ENCODE measurements at places on chromosomes 7 and 10. TPM values are rescaled to one million over a fixed set of nuclear protein-coding genes. Genes with fewer than 3 reads are reported as not detected.

The CFAP69 gene
- 18.5 TPM for total RNA-seq

The PTPRZ1 gene
- 0.28 TPM for total RNA-seq

The ECHS1 gene
- 90.7 TPM for total RNA-seq

DNA sequence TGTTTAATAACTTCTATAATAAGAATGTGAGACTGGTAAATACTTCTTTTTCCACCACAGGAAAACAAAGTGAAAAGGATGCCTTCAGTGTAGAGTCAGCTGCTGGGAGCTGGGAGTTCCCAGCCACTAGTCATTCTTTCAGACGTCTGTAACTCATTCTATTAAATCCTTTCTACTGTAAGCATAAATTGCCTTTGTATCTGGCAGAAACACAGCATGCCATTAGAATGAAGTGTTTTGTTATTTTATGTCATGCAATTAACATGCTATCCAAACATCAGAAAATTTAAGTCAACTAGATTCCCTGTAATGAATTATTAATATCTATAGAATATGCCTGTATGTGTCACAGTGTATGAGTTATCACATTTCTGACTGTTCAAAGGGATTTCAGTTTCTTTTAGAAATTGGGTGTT, 14.3 kb downstream of the BPGM start:
- H3K4me3 ChIP-seq: no peak overlapping the region
- H3K36me3 ChIP-seq: no peaks in the 10 kb centered on the region
- H3K27ac ChIP-seq: no peak overlapping the region

- no peaks in the 10 kb centered on the region for H3K36me3 ChIP-seq
- DNase-seq: no peak
- H3K4me1 ChIP-seq: no peaks in the 10 kb centered on the region
- H3K4me3 ChIP-seq: no peak within 1 kb of the TSS
- H3K27me3 ChIP-seq: no peaks in the 10 kb centered on the region
Observed at GRCh38 chr10:107163881-107164861, at the start of gene SORCS1. Gene SORCS1, minus strand, starts transcription at chr10:107164706.

DNA sequence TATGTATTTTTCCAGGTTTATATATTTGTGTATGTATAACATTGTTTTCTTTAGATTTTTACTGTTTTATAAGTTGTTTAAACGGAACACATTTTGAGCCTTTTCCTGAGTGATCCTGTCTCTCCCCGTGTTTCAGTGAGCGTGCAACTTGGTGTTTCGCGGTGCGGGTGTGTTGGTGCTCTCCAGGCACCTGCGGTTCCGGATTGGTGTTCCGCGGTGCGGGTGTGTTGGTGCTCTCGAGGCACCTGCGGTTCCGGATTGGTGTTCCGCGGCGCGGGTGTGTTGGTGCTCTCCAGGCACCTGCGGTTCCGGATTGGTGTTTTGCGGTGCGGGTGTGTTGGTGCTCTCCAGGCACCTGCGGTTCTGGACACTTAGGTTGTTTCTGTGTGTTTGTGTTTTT, 20.6 kb downstream of the DYNC2I1 start:
- H3K4me3 ChIP-seq: no peak overlapping the region
- no peak overlapping the region for H3K27ac ChIP-seq
- peaks cover 13% of the 10 kb centered on the region for H3K36me3 ChIP-seq
- no peaks in the 10 kb centered on the region for H3K4me1 ChIP-seq
- no peaks in the 10 kb centered on the region for H3K27me3 ChIP-seq

DNA sequence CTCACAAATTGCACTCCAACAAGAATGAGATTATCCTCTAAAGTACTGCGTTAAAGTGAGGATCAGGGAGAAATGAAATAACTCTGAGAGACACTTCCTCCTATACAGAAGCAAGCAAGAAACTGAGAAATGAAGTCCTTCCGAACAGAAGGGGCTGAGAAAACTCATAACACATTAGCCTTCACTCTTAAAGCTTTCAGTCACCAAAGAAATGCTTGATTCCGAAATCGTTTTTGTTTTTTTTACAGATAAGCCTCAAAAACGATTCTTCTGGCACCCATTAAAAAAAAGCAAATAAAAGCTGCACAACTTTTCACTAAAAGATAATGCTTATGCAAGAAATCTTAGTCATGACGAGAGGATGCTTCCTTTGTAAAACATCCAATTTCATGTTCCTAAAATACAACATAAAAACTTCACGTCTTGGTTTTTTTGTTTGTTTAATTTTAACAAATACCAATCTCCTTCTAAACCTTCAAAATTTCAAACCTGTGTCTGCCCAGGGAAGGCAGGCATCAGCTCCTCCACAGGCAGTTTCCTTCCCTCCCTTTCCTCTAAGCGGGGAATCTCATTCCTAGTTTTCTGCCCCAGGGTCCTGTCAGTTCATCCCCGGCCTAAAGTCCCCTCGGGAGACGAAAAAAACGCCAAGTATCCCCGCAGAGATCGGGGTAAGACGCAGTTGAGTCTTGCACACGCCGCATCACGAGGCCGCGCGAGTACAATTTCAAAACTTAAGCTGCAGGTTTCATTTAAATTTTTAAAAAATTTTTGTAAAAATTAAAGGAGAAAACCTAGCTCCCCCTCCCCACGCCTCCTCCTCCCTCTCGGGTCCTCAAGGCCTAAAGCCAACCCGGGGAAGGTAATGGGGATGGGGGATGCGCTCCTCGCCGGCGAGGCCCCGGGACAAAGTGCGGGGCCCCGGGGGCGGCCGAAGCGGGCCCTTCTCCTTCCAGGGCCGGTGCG, 1.1 kb downstream of the BAZ1B start:
- peak overlapping the region; percentile 84 for H3K4me3 ChIP-seq
- peak overlapping the region; percentile 14 for H3K27ac ChIP-seq
- DNase-seq: no peak
- H3K4me1 ChIP-seq: peaks cover 28% of the 10 kb centered on the region
- H3K36me3 ChIP-seq: peaks cover 13% of the 10 kb centered on the region

GRCh38 chr10:76282061-76283025, 850.9 kb downstream of the LRMDA start:
- H3K36me3 ChIP-seq: no peaks in the 10 kb centered on the region
- H3K27me3 ChIP-seq: no peaks in the 10 kb centered on the region
- H3K4me3 ChIP-seq: no peak overlapping the region
- DNase-seq: no peak
- no peaks in the 10 kb centered on the region for H3K4me1 ChIP-seq

DNA sequence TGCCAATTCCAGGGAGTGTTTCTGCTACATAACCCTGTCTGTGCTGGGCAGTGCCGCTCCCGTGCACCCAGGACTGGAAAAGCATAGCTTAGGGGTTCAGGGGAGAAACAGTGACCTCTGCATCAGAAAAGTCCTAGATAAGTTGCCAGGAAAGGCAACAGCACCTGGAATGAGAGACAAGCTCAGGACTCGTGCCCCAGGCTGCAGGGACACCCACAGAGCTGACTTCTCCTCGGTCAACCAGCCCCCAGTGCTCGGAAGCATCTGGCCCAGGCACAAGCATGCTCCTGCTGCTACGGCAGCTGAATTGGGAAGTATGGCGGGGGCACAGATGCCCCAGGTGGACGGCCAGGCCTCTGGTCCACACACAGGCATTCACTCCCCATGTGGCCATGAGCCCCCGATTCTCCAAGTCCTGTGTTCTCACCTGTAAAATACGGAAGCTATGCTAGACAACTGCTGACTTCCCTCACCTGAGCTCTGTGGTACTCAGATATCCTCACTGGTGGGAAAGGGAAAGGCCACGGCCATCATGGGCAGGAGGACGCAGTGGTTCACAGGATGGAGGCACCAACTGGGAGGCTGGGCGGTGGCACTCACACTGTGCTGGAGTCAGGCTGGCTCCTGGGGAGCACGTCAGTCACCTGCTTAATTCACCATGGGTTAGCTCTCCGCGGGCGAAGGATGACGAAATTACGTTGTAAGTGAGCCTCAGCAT, 220.5 kb downstream of the PTPRN2 start:
- peaks cover 87% of the 10 kb centered on the region for H3K27me3 ChIP-seq
- no peak overlapping the region for H3K27ac ChIP-seq
- no peak overlapping the region for H3K4me3 ChIP-seq
- H3K36me3 ChIP-seq: no peaks in the 10 kb centered on the region

DNA sequence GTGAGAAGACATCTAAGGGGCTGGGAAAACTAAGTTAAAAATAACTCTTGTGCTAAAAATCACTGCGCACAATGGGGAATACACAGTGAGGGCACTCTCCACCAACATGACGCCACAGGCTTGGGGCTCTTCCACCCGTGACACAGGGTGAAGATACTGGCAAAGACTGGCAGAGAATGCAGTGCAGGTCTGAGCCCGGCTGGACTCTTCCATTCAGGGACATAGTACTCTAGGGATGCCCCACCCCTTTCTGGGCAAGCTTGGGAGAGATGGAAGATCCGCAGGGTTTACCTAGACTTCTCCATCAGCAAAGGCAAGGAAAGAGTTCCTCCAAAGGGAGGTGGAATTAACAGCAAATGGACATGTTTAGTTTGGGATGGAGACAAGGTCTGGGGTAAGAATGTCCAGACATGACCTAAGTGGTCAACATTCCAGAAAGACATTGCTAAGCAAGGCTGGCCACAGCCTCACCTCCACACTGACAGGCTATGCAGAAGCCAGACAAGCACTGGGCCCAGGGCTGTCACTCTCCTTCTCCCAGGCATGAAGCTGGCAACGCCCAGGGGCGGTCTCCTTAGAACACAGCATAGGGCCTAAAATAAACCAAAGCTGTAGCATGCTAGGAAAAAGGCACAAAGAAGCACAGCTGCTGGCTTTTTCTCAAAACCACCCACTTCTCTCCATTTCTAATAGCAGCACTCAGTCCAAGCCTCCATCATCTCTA, 28.1 kb downstream of the XPNPEP1 start:
- H3K4me1 ChIP-seq: no peaks in the 10 kb centered on the region
- no peak overlapping the region for H3K4me3 ChIP-seq
- no peak for DNase-seq
- no peaks in the 10 kb centered on the region for H3K36me3 ChIP-seq
- H3K27ac ChIP-seq: no peak overlapping the region

DNA sequence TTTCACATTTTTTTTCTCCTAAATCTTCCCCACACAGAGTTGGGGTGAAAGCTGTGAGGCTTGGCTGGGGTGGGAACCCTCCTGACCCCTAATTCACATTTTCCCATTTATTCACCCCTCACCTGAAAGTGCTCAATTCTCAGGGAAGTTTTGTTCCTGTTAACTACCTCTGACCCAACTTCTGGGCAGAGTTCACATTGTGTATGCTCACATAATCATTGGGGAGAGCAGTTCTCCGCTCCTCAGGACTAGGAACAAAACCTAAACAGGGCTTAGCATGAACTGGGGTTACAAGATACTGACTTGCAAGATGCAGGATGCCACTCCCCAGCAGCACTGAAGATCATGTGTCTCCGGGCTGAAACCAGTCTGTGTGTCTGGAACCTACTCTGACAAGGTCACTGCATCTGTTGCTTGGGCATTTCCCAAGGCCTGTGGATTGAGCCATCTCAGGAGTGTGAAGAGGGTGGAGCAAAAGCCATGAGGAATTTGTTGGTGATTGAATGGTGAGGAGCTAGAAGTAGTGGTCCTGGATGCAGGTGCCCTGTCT, 258.1 kb upstream of the IGFBP3 start:
- H3K36me3 ChIP-seq: no peaks in the 10 kb centered on the region
- DNase-seq: no peak
- H3K27ac ChIP-seq: no peak overlapping the region
- H3K4me1 ChIP-seq: no peaks in the 10 kb centered on the region
- no peaks in the 10 kb centered on the region for H3K27me3 ChIP-seq
- H3K4me3 ChIP-seq: no peak overlapping the region

DNA sequence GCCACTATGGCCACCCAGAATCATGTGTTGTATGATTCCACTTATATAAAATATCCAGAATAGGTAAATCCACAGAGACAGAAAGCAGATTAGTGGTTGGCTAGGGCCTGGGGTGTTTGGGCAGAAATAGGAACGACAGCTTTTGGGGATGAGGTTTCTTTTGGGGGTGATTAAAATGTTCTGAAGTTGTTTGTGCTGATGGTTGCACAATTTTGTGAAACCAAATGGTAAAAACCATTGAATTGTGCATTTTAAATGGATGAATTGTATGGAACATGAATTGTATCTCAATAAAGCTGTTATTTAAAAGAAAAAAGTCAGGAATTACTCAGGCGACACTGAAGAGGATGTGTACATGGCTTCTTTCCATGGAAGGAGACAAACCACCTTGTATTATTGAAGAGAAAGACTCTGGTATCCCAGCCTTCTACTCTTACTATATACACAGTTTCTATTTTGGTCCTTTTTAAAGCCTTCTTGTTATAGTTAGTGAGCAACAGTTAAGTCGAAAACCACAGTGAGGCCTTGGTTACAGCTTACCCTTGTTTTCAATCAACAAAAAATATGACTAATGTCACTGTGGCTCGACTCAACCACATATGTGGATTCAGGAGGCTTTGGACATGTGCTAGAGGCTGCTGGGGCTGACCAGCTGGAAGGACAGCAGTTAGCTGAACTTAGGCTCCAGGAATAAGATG, 57.1 kb upstream of the KMT2E start:
- no peaks in the 10 kb centered on the region for H3K4me1 ChIP-seq
- H3K4me3 ChIP-seq: no peak overlapping the region
- no peak for DNase-seq
- no peak overlapping the region for H3K27ac ChIP-seq

- H3K4me1 ChIP-seq: no peaks in the 10 kb centered on the region
- no peaks in the 10 kb centered on the region for H3K36me3 ChIP-seq
- H3K4me3 ChIP-seq: no peak overlapping the region
Observed at GRCh38 chr10:132139526-132139925, 47.2 kb upstream of the DPYSL4 start.

Measured in PC-9 (cell line).